ENCODE measurements at places on chromosomes 1 and 21.

- no peak for DNase-seq
Measured at GRCh38 chr1:168083456-168084325, 53.0 kb downstream of the GPR161 start.

DNA sequence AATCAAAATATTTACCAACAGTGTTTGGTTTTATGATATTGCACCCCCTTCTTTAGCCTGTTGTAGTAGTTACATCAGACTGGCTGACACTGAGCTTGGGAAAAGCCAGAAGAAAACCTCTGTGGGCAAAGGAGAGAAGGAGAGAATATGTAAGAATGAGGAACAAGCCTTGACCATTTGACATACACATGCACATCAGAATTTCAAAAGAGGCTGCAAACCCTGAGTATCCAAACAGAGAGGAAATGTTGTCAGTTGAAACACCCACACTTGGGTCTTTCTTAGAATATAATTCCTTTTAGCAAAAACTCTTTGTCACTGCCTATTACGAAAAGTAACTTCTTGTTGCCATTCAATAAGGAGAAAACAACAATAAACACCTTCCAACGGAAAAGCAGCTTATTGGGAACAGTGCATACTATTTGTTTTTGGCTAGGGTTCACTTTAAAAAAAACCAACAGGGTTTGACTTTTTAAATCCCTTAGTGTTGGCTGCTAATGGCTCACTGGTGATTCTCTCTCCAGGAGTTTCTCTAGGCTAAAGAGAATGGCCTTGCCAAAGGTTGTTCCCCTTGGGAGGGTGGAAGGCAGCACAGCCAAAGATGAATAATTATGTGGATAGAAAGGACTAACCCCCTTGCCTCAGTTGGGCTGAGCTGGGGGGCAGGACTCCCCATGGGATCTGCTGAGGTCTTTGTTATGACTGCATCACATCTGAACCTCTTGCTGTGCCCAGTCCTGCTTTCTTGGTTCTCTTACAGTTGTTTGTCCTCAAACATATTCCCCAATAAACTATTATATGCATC, 48.9 kb downstream of the GORAB start:
- peak; percentile 77 for DNase-seq

- DNase-seq, result no peak
Measured at GRCh38 chr1:211751438-211751837, 76.0 kb upstream of the NEK2 start.

- no peak for DNase-seq
Measured at GRCh38 chr1:104466068-104466467, 716.4 kb downstream of the AMY1C start.

DNA sequence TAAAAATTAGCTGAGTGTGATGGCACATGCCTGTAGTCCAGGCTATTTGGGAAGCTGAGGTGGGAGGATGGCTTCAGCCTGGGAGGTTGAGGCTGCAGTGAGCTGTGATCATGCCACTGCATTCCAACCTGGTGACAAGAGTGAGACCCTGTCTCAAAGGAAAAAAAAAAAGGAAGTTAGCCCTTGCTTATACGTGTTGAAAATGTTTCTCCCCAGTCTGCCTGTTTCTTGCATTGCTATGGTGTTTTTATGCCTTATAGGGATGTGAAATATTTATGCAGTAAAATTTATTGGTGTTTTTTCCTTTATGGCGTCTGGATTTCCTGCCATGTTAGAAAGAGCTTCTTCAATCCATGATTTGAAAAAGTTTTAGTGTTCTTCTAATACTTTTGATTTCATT, 3.6 kb upstream of the RERE start:
- no peak for DNase-seq

GRCh38 chr1:170494369-170494768, 37.6 kb upstream of the GORAB start:
- no peak for DNase-seq

- no peak for DNase-seq
Measured at GRCh38 chr1:117169871-117170596, 40.7 kb downstream of the VTCN1 start.

DNA sequence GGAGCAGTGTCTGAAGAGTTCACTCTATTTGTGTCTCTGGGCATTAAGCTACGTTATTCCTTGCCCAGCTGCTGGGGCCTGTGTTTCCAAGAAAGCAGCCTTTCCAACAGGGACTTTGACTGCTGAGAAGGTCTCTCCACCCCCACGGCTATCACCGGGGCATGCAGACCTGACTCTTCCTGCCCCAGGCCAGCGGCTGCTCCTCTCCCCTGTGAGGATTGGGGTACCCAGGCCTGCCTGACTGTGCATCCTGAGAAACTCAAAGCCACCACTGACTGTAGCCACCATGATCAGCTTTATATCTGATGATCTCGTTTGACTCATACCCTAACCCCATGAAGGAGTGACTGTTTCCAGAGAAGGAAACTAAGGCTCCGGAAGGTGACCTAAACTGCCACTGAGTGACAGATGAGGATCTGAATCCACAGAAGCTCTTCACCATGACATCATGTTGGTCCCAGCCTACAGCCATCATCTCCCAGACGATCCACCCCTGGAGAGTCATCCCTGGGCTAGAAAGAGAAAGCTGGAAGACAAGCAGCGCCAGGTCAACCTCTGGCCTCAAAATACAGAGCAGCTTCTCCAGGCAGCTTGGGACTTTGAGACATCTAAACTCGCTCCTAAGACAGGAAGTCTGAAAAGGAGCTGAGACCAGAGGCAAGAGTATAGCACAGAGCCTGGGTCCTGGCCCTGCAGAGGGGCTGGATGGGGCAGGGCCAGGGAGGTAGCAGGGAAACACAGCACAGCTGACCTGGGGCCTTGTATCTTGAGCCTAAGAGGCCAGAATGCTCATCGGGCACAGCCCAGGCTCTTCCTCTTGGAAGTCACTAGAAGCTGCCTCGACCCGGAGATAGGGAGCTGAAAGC, 244.0 kb upstream of the VAMP3 start:
- DNase-seq, result peak; percentile 34

DNA sequence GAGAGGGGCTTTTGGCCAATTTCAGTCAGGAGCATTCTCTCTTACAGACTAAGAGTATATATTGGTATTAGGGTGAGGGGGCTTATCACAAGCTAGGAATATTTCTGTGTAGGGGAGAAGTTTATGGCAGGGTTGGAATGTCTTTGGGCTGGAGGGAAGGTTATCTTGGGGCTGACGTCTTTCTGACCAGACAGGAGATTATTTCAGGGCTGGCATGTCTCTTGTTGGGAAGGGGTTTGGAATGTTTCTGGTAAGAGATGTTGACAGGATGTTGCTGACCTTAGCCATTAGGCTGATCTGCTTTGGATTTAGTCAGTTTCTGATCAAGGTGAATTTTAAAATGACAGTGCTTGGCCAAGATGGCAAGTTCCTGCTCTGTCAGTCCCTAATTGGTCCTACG, 17.8 kb upstream of the HSD3B1 start:
- DNase-seq, result no peak

DNA sequence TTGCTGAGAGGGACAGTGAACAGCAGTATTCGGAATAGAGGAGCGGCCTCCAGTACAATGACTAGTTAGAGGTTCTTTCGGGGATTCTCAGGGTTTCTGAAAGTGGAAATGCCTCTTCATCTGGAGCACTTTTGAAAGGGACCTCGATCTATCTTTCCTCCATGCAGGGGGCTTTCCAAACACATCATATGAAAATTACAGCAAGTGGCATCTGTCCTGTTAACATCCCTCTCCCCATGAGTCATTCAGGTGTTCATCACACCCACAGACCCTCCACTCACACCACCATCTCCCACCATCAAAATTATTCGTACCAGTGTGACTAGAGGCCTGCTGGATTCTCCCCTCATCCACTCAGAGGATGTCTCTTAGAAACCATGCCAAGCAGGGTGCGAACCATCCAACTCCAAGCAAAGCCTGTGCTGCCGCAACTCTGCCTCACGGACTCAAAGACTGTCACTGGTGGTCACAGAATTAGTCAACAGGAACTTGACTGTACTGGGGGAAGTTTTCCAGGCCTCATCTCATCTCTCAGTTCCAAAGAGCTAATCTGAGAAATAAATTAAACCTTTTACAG, 211.1 kb downstream of the MRPL39 start:
- peak; percentile 35 for DNase-seq

- DNase-seq, result no peak
Measured at GRCh38 chr1:154352245-154352580, 26.9 kb downstream of the ATP8B2 start.

DNA sequence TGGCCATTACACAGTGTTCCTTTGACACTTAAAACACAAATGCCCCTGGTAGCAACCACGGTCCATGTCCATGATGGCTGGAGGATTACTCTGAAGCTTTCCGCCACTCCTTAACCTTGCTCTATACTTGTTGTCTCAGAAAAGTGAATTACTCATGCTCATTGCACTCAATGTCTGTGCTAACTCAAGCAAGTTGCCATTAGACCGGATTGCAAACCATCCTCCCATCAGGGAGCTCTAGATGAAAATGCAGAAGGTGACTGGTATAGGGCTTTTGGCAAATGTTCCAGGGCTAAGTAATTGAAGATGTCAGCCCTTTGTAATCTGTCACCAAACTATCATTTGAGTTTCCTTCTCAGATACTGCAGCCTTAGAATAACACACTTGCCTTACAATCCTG, 1288.3 kb upstream of the B3GALT2 start:
- no peak for DNase-seq
